Tongue (tissue), 3 donors: ENCODE measurements at places on chromosomes 6 and 20. TPM values are rescaled to one million over a fixed set of nuclear protein-coding genes. Genes with fewer than 3 reads are reported as not detected.

DNA sequence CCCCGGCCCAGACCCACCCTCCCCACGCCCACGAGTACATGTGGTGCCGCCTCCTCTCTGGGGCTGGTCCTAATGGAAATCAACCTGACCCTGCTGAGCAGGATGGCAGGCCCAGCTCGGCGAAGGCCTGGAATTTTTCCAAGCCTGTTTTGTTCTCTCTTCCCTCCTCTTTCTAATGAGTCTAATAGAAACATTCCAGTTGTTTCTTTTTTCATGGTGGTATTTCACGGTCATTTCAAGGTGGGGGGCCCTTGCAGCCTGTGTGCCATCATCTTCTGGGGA lies 16.6 kb downstream of the SMOC2 start:
- DNase-seq = no peak

DNA sequence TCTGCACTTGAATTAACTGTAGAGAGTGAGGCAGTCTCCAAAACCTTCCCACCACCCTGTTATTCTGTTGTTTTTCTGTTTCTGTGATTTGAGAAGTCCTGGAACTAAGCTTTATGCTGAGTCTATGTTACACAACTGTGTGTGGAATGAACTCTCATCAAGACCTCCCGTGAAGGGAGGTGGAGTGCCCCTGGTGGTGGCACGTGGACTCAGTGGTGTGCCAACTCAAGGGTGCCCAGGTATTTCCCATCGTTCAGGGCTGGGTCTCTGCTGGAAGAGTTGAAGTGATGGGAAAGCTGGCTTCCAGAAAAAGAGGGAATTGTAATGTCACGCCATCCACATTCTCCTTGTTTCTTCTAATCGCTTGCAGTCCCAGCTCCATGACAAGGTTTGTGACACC lies 374.2 kb downstream of the SMOC2 start:
- no peak for DNase-seq

GRCh38 chr6:161257793-161258457 lies 15.9 kb downstream of the AGPAT4 start:
- DNase-seq = peak; percentile 20

The PRSS35 gene
- total RNA-seq = 12.4 TPM

The MICB gene
- total RNA-seq = 3.9 TPM
